ENCODE measurements at places on chromosomes 7 and 10. TPM values are rescaled to one million over a fixed set of nuclear protein-coding genes. Genes with fewer than 3 reads are reported as not detected.

DNA sequence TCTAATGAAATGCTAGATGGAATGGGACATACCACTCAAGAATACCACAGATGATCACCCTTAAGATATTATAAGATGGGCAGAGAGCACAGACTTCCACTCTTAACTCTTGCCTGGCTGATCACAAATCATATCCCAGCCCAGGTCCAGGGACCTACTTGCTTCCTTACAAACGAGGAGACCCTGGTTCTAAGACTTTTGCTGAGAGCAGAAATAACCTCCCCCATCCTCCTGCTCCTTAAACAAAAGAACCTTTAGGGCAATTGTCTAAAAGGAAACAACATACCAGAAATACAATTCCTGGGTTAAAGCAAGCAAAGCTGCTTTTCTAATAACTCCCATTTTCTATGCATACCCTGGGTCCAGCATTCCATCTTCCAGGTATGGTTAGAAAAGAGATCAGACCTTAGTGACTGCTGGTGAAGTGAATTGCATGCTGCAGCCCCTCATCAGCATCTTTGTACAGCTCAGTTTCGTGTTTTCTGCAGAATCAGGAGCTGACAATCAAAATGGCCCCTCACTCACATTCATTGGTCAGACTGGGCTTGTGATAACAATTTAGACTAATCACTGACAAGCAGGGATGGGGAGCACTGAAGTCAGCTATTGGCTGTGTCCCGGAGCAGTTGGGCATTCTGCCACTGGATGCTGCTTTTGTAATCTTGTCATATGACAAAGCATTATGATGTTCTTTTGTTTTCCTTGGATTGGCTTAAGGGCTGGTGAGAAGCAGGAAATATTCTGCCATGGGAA is 14.6 kb downstream of the IFIT3 start:
- peak; percentile 96 for DNase-seq

- no peak for DNase-seq
These were observed 323.9 kb downstream of the AUTS2 start for GRCh38 chr7:69922026-69922803.

DNA sequence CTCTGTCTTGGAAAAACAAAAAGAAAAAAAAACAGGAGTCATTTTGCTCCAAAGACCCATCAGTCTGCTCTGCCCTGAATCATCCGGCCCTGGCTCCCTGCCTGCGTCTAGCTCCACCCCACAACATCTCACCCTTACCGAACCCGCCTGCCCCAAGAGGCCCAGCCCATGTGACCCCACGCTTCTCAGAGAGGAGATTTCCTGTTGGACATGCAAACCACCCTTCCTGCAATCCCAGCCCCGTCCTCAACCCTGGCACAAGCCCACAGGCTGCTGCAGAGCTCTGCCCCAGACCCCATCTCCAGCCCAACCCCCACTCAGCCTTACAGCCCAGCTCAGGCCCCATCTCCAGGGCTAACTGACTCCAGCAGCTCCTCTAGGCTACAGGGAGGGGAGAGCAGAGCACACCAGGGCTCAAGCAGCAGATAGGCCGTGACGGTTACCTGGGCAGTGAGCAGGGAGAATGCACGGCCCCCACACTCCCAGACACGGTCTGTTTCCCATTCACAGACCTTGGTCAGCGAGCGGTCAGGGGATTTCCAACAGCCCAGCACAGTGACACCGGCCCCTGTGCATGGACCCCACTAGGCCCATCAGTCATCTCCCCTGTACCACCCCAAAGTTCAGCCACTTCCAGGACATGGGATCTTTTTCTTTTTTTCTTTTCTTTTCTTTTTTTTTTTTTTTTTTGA is 69.9 kb upstream of the GTF2I start:
- DNase-seq: peak; percentile 99

DNA sequence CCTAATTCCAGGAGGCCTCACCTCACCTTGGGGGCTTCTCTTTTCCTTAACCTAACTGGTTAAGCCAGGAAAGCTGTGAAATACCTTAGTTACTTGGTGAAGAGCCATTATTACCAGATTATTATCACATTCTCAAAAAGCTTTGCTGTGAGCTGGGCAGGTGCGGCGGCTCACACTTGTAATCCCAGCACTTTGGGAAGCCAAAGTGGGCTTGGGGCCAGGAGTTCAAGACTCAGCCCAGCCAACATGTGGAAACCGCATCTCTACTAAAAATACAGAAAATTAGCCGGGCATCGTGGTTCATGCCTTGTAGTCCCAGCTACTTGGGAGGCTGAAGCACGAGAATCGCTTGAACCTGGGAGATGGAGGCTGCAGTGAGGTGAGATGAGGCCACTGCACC is 102.4 kb upstream of the KLF6 start:
- no peak for DNase-seq

DNA sequence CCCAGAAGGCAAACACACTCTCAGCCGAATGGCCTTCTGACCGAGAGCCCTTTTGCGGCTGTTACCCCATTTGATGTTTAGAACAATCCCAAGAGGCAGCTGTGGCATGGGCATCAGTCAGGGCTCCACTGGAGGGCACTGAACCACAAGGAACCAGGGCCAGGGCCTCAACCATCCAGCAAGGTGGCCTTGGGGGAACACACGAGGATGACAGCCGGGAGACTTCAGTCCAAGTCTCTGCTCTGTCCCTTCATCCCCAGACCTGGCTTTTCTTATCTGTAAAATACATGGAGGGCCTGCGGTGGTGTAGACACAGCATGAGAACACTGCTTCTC is 63.6 kb upstream of the INSIG1 start:
- no peak for DNase-seq

DNA sequence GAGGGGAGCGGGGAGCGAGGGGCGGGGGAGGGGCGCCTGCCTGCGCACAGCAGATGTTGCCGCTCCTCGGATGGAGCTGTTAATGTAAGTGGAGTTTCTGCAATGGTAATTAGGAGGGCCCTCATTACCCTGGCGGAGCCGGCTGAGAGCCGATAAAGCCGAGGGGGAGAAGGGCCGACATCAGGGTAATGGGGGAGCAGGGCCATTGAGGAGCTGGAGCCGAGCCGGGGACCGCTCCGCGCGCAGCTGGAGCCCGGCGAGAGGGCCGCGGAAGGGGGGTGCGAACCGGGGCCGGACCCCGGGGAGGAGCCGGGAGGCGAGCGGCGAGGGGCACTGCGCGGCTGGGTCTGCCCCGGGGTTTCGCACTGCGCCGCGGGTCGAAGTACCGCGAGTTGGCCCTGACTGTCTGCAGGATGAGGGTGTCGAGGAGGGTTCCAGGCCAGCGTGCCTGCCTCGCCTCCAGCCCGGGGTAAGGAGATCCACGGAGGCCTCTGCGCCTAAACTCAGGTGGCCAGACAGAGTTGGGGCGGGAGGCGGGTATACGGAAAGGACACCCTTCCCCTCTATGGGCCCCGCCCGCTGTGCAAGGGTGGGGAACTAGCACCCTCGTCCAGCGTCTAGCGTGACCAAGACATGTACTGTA is 55.0 kb upstream of the LBX1 start:
- DNase-seq: no peak

GRCh38 chr7:43528576-43529354 is 54.1 kb upstream of the STK17A start:
- DNase-seq: no peak

DNA sequence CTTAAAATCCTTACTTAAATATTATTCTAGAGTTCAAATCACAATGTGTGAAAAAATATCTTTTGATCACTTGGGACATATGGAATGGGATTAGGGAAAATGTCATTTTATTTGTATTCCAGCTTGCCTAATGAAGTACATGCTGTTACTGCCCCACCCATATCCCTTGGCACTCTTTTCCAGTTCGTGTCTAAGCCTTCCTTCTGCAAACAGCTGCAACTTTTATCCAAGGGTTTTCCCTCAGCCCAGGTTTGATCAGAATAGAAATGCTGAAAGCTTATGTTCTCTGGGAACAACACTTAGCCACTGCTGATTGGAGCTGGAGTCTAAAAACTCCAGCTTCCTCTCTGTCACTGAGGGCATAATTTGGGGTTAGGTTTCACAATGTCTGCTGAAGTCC is 214.1 kb upstream of the FAM3C start:
- no peak for DNase-seq

DNA sequence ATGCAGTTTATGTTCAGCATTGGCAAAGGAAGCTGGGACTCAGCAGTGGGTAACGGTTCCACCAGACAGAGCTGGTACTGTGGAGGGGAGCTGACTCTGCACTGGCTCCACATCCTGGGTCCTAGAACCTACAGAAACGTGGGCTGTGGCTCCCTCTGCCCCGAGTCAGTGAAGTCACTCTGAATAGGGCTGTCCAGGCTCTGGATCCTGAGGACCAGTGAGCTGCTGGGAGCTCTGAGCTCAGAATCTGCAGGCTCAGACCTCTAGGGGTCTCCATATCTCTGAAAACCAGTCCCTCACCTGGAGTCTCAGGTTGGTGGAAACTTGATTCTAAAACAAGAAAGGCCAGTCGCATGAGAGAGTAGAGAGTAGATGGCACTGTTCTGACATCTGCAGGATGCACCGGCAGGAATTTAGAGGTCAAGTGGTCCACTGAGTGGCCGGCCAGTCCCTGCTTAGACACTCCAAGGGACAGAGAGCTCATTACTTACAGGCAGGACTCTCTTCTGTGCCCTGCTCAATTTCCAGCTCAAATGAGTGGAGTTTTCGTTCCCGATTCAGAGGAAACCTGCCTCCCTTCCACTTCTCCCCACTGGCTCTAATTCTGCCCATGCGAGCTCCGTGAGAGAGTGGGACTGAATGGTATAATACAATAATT is 18.6 kb downstream of the NPFFR1 start:
- no peak for DNase-seq

DNA sequence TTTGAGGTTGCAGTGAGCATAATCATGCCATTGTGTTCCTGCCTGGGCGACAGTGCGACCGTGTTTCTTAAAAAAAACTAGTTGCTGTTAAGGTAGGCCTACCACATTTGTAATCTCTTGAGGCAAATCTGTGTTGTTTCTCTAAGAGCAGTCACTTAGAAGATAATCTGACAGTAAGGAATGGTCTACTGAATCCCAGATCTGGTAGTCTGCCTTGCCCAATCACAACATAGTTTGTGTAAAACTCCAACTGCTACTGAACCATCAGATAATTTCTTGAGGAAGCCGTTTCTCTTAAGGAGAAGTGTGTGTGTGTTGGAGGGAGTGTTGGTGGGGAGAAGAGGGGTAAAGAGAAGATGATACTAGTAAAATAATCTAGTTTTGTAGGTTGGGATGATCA is 5.0 kb downstream of the NRF1 start:
- no peak for DNase-seq

DNA sequence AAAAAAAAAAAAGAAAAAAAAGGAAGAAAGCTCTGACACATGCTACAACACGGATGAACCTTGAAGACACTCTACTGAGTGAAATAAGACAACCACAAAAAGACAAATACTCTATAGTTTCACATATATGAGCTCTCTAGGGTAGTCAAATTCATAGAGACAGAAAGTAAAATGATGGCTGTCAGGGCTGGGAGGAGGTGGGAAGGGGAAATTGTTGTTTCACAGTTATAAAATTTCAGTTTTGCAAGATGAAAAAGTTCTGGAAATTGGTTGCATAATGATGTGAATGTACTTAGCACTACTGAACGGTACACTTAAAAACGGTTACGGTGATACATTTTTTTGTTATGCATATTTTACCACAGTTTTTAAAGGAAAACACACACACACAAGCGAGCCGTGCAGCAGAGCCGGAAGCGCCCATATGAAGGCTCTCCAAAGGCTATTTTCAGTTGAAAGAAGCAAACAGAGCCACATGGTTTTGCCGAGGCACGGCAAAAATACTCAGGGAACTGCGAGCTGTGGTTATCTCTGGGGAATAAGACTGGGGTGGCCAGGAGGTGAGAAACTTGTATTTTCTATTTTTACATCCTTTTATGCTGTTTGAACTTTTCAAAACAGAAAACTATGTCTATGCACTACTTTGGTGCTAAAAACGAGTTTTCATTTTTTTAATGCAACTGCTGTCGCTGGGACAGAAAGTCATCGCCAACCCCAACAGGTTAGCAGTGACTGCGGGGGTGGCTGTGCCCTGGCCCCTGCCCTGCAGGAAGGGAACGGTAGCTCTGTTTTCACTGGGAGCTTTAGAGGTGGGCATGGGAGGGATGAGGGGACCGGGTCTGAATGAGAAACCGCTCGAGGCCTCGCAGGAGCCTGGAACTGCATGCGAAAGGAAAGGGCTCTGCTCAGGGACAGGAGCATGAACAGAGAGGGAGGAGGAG is 132.9 kb downstream of the OAT start:
- DNase-seq: no peak

- DNase-seq: no peak
These were observed 983.0 kb downstream of the SORCS1 start for GRCh38 chr10:106181501-106181900.

- peak; percentile 83 for DNase-seq
These were observed 97.4 kb upstream of the PDCD4 start for GRCh38 chr10:110774069-110775019.

GRCh38 chr10:28332726-28333125 is 29.9 kb upstream of the MPP7 start:
- DNase-seq: no peak

GRCh38 chr10:26739071-26739631 is 41.6 kb downstream of the PDSS1 start:
- no peak for DNase-seq

DNA sequence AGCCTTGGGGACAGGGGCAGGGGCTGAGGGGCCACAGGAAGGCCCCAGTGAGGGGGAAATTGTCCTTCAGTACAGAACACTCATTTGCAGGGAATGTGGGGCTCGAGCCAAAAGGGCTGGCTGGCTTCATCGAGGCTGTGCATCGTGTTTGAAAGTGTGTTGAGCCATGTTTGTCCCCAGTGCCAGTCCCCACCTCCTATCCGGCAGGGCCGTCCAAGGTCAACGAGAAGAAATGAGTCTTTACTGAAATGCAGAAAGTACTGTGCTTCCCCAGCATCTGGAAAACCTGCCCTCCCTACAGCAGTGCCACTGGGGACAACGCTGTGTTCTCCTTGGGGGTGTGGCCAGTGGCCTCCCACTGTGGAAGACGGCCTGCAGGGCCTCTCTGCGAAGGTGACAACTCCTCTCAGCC is 214.1 kb downstream of the KLF6 start:
- no peak for DNase-seq

DNA sequence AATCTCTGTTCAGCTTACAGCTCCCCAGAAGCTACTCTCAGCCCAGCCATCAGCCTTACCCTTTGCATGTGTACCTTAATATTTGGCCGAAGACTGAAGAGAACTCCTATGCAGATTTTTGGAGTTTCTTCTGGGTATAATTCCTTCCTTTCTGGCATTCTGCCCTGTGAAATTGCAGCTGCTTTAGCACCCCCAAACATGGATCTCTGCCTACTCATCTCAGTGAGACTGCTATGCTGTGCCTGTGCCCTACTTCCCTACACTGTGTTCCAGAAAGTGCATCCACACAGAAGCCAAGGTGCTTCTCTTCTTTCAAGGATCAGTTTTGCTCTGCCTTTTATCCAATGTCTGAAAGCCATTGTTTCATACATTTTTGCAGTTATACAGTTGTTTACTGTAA is 81.6 kb downstream of the NPY start:
- DNase-seq: no peak

ANXA8 gene
- total RNA-seq: 0.68 TPM

IDI2 gene
- not detected for total RNA-seq

CPA1 gene
- not detected for total RNA-seq

SFXN4 gene
- total RNA-seq: 30.8 TPM

BTBD16 gene
- total RNA-seq: 0.88 TPM

GOLGA7B gene
- total RNA-seq: 5.1 TPM

AKR1C3 gene
- total RNA-seq: 3,253 TPM

All from Caki2 (cell line).